ENCODE measurements at places on chromosomes 16 and 17. TPM values are rescaled to one million over a fixed set of nuclear protein-coding genes. Genes with fewer than 3 reads are reported as not detected.

MT1H gene
- 15.4 TPM for total RNA-seq

DNA sequence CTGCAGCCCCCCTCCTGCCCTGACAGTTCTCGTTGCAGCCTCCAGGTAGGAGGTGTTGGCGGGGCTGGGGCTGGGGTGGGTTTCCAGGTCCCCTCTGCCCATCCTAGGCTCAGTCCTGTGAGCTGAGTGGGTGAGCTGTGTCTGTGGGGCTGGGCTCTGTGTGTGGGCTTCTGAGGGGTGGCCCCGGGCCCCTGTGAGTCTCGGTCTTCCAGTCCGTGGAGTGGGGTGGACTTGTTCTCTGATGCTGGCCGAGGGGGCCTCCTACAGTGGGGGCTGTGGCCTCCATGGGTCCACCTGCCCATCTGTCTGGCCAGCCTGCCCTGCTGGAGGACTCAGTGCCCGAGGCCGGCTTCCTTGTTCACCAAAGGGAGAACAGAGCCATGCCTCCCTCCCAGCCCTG, 32.7 kb downstream of the SOX8 start:
- no peak for DNase-seq

- DNase-seq, result no peak
Observed at GRCh38 chr16:12868169-12868568, 33.2 kb upstream of the SHISA9 start.

GRCh38 chr17:57092171-57092570, 7.1 kb downstream of the AKAP1 start:
- no peak for DNase-seq

- no peak for DNase-seq
Observed at GRCh38 chr17:18374216-18374615, 3.4 kb upstream of the EVPLL start.

- DNase-seq, result no peak
Observed at GRCh38 chr17:42039794-42040763, 10.3 kb downstream of the C17orf113 start.

GRCh38 chr17:40777971-40778370, 4.4 kb downstream of the KRT27 start:
- no peak for DNase-seq

DNA sequence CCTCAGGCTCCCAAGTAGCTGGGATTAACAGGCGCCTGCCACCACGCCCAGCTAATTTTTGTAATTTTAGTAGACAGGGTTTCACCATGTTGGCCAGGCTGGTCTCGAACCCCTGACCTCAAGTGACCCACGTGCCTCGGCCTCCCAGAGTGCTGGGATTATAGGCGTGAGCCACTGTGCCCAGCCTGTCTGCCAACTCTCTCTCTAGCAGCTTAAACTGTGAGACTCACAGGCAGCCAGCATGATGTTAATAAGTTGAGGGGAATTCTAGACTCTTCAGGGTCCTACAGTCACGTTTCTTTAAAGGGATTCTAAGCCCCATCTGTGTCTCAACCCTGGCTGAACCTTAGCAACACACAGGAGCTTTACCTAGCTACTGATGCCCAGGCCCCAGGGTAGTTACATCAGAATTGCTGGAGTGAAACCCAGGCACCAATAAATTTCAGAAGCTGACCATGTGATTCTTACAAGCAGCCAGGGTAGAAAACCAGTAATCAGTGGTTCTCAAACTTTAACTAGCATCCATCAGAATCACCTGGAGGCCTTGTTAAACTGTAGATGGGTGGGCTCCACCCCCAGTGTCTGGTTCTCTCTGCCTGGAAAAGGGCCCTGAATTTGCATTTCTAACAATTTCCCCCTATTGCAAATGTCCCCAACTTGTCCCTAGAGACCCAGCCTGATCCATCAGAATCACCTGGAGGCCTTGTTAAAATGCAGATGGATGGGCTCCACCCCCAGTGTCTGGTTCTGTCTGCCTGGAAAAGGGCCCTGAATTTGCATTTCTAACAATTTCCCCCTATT, 30.7 kb downstream of the GPRC5B start:
- peak; percentile 29 for DNase-seq

DNA sequence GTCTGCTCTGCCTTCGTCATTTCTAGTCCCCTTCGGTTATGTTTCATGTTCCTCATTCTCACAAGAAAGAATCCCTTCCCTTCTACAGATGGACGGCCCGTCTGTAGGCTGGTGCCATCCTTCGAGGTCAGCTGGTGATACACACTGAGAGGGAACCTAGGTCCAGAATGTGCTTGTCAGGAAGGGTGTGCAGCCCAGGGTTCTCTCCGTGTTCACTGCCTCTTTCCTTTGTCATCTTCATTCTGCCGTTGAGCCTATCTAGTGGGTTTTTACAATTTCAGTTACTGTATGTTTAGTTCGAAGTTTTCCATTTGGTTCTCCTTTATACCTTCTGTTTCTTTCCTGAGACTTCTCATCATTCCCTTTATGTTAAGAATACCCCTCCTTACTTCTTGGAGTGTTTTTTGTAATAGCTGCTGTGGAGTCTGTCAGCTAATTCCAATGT, 18.9 kb downstream of the KIAA0513 start:
- DNase-seq, result no peak

DNA sequence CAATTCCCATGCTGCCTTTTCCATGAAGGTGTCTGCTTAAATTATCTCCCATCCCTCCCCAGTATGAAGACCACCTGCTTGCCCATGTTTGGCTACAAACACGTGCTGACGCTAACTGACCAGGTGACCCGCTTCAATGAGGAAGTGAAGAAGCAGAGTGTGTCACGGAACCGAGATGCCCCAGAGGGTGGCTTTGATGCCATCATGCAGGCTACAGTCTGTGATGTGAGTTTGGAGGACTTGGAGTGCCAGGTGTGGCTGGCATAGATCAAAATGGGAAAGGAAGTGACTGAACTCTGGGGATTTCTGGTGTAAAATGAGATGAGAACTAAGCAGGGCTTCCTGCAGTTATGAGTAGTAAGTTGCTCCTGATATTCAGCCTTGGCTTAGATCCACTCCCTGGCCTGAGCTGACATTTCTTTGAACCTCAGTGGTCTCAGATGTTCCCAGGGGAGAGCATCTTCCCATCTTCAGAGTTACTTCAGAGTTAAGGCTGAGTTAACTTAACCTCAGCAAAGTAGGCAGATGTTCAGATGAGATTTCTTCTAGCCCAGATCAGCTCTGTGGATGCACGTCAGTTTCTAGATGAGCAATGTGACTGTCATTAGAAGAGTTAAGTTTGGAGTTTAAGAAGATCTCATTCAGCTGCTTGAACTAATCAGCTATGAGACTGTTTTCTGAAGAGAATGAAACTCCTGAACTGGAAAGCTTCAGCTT, 32.7 kb downstream of the ITGB3 start:
- no peak for DNase-seq

DNA sequence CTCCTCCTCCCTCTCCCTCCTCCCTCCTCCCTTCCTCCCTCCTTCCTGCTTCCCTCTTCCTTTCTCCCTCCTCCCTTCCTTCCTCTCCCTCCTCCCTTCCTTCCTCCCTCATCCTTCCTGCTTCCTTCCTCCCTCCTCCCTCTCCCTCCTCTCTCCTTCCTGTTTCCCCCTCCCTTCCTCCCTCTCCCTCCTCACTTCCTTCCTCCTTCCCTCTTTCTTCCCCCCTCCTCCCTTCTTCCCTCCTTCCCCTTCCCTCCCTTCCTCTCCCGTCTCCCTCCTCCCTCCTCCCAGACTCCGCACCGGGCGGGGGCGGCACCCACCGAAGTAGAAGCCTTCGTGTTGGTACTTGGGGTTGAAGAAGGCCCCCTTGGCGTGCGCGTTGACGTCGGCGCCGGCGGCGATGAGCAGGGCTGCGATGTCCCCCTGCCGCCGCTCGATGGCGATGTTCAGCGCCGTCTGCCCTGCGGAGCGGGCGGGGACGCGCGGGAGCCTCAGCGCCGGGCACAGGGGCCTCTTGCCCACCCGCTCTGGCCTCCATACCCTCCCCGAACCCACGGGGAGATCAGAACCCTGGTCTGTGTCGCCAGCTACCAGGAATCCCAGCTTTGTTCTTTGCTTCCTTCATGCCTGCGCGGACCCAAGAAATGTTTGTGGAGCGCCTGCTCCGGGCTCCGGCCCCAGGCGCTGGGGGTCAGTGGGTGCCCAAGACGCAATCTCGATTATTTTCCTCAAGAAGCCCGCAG, 22.2 kb downstream of the TRPV3 start:
- DNase-seq, result no peak

GRCh38 chr17:81863123-81863675, 2.9 kb upstream of the P4HB start:
- no peak for DNase-seq

DNA sequence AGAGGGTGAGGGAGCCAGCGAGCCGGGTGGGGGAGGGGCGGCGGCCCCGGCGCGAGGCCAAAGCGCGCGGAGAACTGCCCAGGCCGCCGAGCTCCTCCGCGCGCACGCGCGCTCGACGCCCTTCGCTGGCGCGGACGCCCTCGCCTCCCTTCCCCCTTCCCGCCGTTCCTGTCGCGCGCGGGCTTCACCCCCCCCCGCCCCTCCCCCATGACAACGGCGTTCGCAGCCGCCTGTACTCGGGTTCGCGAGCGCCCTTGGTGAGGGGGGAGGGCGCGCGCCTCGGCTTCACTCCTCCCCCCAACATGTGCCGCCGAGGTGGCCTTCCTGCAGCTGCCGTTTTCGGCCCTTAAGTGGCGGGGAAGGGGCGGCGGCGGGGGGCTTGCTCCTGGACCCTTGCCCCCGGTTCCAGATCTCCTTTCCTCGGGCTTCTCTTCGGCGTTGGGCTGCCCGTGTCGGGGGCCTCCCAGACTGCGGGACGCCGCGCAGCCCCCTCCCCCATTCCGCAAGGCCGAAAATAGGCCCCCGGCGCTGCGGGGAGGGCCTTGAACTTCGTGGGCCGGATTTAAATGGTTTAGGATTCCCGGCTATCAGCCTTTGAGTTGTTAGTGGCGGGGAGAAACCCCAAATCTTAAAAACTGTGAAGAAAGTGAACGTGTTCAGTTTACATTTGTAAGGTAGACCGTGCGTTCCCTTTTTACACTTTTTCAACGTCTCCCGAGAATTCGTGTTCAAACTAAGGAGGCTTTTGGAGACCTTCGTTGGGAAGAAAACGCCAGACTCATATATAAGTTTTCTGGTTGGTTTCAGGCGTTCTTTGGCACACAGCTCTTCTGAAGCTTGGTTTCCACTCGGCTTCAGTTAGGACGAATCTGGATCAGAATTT, 653 bp downstream of the SRRM2 start:
- DNase-seq, result no peak

Data from epithelial cell of proximal tubule (primary cell).